ENCODE measurements at places on chromosomes 11 and 22. TPM values are rescaled to one million over a fixed set of nuclear protein-coding genes. Genes with fewer than 3 reads are reported as not detected.
A peak's percentile ranks its signal among the peaks of the same experiment; 100 is the strongest.

GRCh38 chr11:115912484-115912945, 408.3 kb upstream of the CADM1 start:
- no peak for DNase-seq

GRCh38 chr22:27880778-27881394, 38.2 kb downstream of the PITPNB start:
- peak; percentile 27 for DNase-seq

DNA sequence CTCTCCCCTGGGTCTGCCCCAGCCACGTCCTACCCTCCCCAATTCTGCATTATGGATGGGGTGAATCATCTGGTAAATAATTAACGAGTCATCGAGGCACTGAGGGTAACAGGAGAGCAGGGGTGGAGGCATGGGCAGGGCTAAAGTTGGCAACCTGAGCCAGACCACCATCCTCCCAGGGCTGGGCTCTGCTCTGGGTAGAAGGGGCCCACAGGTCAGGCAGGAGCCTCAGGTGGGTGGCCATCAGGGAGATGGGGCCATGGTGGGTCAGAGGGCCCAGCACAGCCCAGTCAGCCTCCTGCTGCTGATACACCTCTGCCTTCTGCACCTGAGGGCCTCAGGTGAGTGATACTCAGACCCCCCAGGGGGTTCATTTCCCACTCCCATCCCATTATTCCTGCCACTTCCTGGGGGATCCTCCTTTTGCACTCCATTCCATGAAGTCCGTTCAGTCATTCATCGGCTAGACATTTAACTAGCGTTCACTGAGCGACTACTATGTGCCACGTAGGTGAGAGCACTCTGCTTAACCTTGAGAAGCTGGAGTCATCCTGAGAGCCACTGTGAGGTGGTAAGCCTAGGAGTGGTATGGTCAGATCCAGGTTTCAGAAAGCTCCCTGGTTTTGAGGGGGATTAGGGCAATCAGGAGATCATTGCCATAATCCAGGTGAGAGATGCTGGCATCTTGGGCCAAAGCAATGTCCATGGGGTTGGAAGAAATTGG, at the start of gene VSIG10L2:
VSIG10L2 (plus strand) TSS at position 248 of the 724 bp plus-strand sequence; CDS start at position 260, 12 bp downstream.
- DNase-seq, result no peak

DNA sequence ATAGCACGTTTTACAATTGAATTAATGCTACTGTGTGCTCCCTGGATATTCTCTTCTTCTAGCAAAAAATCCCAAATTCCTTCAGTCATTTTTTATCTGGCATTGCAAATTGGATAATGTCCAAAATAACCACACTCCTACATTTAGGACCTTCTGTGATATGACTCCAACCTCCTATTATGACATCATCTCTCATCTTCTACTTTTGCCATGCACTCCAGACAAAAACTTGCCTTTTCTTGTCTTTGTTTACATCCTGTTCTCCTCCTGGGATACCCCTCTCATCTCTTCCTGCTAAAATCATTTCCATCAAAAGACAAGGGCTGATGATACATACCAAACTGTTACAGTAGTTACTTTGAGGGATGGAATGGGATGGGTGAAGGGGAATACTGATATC, 20.6 kb upstream of the TMEM218 start:
- DNase-seq, result no peak

- no peak for DNase-seq
These were observed 2.0 kb downstream of the PLEKHA7 start for GRCh38 chr11:17012179-17012578.

DNA sequence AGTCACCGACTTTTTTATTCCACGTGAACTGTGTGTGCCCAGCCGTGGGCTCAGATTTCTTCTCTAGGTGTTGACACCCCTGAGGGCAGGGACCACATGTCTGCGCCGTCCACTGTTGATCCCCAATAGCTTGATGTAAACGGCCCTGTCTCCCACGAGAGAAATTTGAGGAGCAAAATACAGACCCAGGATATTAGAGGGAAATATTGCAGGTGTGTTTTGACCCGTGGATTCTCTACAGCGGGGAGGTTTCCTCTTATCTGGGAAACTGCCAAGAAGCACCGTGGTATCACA, 437.5 kb downstream of the TBC1D22A start:
- DNase-seq, result no peak

DNA sequence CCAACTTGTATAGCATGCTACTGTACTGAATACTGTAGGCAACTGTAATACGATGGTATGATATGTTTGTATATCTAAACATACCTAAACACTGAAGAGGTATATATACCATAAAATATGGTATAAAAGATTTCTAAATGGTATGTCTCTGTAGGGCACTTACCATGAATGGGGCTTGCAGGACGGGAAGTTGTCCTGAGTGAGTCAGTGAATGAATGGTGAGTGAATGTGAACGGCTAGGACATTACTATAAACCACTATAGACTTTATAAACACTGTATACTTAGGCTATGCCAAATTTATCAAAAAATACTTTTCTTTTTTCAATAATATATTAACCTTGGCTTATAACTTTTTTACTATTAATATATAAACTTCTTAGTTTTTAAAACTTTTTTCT, 66.8 kb downstream of the ZC3H12C start:
- no peak for DNase-seq

GRCh38 chr11:128226106-128226716, 361.1 kb downstream of the ETS1 start:
- peak; percentile 53 for DNase-seq

- no peak for DNase-seq
These were observed 11.2 kb upstream of the SF1 start for GRCh38 chr11:64789331-64790204.

- peak; percentile 92 for DNase-seq
These were observed 19.3 kb upstream of the FXYD2 start for GRCh38 chr11:117843666-117844484.

DNA sequence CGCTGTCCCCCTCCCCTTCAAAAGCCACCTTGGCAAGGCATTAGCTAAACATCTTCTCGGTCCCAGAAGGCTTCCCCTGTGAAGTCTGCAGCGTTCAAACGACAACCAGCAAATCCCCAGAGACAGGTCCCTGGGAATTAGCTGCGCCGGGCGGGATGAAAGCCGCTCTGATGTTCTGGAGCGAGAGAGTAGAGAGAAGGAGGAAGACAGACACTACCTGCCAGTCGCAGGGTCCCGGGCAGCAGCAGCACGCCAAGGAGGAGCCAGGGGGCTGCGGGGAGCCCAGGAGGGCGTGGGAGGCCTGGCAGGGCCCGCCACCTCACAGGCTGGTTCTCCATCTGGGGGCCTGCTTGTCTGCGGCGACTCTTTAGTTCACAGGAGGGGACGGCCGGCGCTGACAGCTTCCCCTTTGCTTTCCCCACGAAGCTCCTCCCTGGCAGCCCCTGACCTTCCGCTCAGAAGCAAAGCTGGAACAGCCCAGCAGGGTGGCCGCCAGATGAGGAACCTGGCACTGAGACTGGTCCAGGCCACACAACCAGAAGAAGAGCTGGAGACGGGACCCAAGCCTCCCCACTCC, at the start of gene NFAM1:
NFAM1 (minus strand) TSS at position 384 of the 577 bp plus-strand sequence; CDS start at position 338, 46 bp downstream.
- DNase-seq, result no peak

GRCh38 chr22:50506611-50507420, 686 bp downstream of the LMF2 start:
- DNase-seq, result no peak

- DNase-seq, result no peak
These were observed 959 bp downstream of the JOSD1 start for GRCh38 chr22:38699784-38700183.

GRCh38 chr11:33663121-33663520, 37.5 kb downstream of the C11orf91 start:
- DNase-seq, result no peak

The OR6T1 gene
- total RNA-seq, result not detected

The MS4A4E gene
- total RNA-seq, result not detected

The OR2AG2 gene
- total RNA-seq, result 0.29 TPM

The DDIAS gene
- total RNA-seq, result 22.3 TPM

The PTPN5 gene
- not detected for total RNA-seq

The OLFML1 gene
- not detected for total RNA-seq

The NLRP6 gene
- total RNA-seq, result 3.3 TPM

The ACRV1 gene
- total RNA-seq, result not detected

The TFIP11 gene
- total RNA-seq, result 37.4 TPM

Data from activated CD8-positive, alpha-beta T cell treated with anti-CD3 and anti-CD28 coated beads for 36 hours (primary cell).